GM23338 (cell line): ENCODE measurements at places on chromosomes 2 and 18. TPM values are rescaled to one million over a fixed set of nuclear protein-coding genes. Genes with fewer than 3 reads are reported as not detected.

GRCh38 chr2:74278176-74278575, 65.0 kb downstream of the SLC4A5 start:
- peaks cover 4% of the 10 kb centered on the region; the same call in 1 of the 2 replicates for H3K27me3 ChIP-seq
- H3K4me1 ChIP-seq = no peaks in the 10 kb centered on the region
- H3K36me3 ChIP-seq = no peaks in the 10 kb centered on the region

DNA sequence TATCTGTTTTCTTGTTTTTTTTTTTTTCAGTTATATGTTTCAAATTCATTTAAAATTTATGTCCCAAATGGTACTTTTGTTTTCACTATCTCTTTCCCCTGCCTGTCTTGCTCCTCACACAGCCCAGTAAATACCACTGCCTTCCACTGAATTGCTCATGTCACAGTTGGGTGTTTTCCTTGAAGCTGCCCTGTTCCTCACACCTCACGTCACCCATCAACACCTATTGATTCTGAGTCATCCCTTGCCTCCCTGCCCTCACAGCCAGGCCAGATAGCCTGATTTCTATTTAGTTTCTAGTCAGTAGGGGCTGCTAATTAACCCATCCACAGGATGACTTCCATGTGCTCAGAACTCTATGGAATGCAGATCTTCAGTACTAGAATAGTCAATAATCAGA, 25.3 kb downstream of the FSHR start:
- no peaks in the 10 kb centered on the region for H3K36me3 ChIP-seq
- no peak overlapping the region for H3K27ac ChIP-seq
- H3K4me1 ChIP-seq = no peaks in the 10 kb centered on the region
- DNase-seq = no peak

DNA sequence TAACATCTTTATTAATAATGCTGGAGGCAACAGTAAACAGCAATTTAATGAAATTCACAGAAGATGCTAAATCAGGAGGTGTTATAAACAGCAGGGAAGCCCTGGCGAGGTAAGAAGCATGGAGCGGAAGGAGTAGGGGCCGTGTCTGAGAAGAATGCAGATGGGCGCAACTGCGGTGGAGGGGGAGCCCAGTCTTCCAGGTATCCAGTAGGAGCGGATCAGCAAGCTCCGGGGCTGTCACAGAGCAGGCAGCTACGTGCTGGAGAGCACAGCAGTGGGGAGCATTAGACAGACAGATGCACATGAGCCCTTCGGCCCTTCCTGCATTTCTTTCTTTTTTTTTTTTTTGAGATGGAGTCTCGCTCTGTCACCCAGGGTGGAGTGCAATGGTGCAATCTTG, 82.3 kb downstream of the SH3RF3 start:
- no peaks in the 10 kb centered on the region for H3K27me3 ChIP-seq
- no peaks in the 10 kb centered on the region for H3K36me3 ChIP-seq
- no peaks in the 10 kb centered on the region for H3K4me1 ChIP-seq
- H3K27ac ChIP-seq = no peak overlapping the region
- DNase-seq = peak; percentile 17

Gene CD226
- 0.04 TPM in 1 of 2 replicates, not detected in the other for total RNA-seq

DNA sequence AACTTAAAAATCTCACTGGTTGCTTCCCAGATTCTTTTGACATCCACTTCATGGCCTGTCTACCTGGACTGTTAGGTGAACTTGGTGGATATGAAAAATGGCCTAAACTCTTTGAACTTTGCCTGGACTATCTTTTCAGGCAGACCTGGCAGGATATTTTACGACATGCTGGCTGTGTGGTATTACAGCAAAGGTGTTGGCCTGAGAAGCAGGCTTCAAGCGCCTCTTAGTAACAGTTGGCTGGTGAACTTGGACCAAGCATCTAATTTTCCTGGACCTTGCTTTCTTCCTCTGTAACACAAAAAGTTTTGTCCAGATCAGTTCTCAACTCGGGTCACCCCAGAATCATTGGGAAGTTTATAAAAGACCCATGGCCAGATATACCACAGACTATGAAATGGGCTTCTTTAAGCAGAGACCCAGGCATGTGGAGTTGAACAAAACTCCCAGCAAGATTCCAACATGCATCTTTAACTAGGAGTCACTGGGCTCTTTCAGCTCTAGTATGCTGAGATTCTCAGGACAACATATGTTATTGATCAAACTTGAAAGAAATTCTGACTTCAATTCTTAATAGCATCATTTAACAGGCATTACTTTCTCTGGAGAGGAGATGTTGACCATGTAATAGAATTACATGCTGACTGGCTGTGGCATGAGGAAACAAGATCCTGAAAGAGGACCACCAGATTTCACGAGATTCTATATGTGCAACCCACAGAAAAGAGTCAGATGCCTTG, 4.4 kb downstream of the LYPD1 start:
- peaks cover 48% of the 10 kb centered on the region for H3K27me3 ChIP-seq
- DNase-seq = no peak
- H3K27ac ChIP-seq = no peak overlapping the region
- H3K4me1 ChIP-seq = peaks cover 16% of the 10 kb centered on the region
- H3K4me3 ChIP-seq = no peak overlapping the region

Gene TTN
- total RNA-seq = 8.3 and 12.5 TPM in 2 replicates

Gene BCL2
- total RNA-seq = 4.0 and 7.3 TPM in 2 replicates

Gene ACADL
- total RNA-seq = 0.39 TPM in 1 of 2 replicates, not detected in the other

- H3K4me3 ChIP-seq = no peak overlapping the region
- no peak for DNase-seq
- no peaks in the 10 kb centered on the region for H3K27me3 ChIP-seq
- no peaks in the 10 kb centered on the region for H3K36me3 ChIP-seq
- H3K27ac ChIP-seq = no peak overlapping the region
- no peaks in the 10 kb centered on the region for H3K4me1 ChIP-seq
These were observed 135.2 kb upstream of the NFATC1 start for GRCh38 chr18:79260510-79260909.

DNA sequence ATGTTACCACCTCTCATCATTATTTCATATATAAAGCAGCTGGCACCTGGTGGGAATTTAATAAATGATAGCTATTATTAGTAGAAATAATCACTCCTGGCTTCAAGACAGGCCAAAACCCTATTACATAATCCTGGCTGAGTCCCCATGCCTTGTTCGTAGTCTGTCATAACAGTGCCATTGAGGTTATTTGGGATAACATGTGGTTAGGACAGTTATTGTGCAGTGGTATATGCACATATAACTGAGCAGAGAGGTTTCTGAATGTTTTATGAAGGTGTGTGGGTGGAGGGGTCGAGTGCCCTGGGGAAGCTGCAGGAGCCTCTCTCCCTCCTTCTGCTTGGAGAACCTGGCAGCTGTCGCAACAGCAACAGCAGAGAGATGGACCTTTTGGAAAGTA, 162.4 kb upstream of the NABP1 start:
- no peak overlapping the region for H3K4me3 ChIP-seq
- DNase-seq = no peak
- H3K27me3 ChIP-seq = no peaks in the 10 kb centered on the region
- H3K4me1 ChIP-seq = no peaks in the 10 kb centered on the region
- H3K27ac ChIP-seq = no peak overlapping the region
